Posterior cingulate gyrus (tissue), 11 donors: ENCODE measurements at places on chromosomes 12 and 14.

DNA sequence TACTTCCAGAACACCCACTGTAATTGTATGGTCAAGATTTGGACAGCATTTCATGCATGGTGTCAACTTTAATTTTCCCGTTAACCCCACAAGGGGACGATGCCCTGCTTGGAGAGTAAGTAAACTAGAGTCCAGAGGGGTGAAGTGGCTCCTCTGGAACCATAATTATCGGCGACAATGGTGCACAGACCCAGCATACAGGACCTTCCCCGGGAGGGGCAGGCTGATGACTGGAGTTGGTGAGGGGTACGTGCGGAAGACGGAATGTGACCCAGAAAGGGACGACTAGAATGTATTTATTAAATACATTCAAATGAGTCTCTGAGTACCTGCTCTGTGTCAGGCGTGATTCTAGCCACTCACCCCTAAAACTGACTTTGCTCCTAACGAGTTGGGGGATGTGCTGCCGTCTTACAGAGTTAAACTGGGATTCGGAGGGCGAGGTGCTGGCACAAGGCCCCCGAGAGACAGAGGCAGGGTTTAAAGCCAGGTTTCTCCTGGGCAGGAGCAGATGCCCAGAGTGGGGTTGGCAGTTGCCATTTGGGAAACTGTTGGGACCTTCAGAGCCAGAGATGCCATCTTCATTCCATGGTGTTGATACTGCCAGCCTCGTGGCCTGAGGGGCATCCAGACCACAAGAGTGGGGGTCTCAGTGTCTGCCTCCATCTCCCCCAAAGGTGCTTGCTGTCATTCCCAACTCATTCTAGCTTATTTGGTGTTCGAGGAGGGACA lies 10.9 kb downstream of the RTL1 start:
- DNase-seq = no peak

GRCh38 chr14:93326196-93326595 lies 6.6 kb downstream of the BTBD7 start:
- DNase-seq = no peak

GRCh38 chr14:51604073-51604472 lies 47.6 kb upstream of the FRMD6 start:
- no peak for DNase-seq

- DNase-seq = no peak
These were observed 479.3 kb downstream of the SLC16A7 start for GRCh38 chr12:60075091-60075490.

GRCh38 chr14:61925043-61925442 lies 162.8 kb downstream of the SNAPC1 start:
- no peak for DNase-seq

DNA sequence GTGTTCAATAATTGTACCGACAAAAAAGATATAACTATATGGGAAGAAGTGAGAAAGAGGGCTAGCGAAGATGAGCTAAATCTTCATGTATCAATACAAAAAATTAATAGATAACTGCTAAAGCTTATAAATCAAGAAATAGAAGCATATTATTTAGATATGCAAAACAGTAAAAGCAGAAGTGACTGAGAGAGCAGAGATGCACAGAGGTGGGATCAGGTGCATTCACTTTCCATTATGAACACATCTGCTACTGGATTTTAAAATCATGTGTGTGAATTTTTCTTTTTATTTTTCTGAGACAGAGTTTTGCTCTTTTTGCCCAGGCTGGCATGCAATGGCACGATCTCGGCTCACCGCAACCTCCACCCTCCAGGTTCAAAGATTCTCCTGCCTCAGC lies 33.4 kb downstream of the GUCY2C start:
- no peak for DNase-seq

DNA sequence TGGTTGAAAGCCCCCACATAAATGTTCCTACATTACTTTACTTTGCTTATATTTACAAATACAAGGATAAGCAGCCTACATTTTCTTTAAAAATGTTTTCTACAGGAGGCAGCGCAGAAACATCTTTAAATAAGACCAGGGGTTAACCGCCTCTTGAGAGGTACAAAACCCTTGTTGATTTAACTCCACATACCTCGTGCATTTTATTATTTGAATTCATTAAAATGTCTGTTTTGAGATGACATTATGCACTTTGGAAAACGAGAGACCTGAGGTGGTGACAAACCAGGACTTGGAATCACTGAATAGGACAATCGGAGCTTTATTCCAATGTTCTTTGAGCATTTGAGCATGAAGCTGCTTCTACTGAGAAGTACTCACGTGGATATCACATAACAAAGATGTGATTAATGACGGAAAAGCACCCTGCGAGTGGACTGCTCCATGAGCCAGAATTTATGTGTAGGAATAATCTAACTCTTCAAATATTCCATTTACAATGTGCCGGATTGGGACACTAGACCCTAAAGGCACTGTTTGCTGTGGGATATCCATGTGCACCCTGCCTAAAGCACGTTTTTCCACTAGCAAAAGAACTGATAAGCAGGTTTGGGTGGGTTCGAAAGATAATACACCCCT lies 746 bp upstream of the DUSP16 start:
- no peak for DNase-seq

- DNase-seq = peak; percentile 75
These were observed 13.6 kb upstream of the GNG2 start for GRCh38 chr14:51846631-51847488.

- DNase-seq = no peak
These were observed 33.3 kb upstream of the UBC start for GRCh38 chr12:124947561-124948398.

DNA sequence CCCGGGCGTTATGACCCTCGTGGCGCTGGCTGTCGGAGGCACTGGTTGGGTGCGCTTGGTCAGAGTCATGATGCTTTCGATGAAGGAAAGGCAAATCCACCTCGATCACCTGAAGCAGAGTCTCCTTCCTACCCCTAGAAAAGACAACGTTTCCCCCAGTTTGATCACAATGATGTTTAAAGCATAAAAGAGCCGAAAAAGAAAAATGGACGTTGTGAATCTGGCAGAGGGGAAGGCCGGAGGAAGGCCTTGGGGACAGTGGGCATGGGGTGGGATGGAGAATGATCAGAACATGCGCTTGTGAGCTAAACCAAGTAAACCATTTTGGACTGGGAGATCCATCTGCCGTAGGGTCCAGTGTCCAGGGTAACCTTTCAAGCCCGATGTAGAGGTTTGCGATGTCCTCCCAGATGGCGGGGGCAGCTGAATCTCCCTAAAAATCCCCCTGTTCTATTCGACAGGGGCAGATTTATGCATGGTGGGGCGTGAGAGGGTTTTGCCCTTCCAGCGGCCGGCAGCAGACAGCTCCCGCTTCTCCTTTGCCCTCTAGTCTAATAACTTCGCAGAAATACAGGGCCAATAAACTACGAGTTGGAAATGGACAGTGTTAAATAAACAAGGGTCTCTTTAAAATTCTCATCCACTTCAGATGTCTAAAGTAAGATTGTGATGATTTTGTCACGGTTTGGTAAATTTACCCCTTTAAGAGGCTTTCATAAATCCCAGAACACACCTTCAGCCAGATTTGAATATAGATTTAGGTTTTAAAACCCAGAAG lies 2.3 kb upstream of the OTX2 start:
- DNase-seq = no peak

- no peak for DNase-seq
These were observed 133.8 kb downstream of the SAMD4A start for GRCh38 chr14:54700717-54701116.

DNA sequence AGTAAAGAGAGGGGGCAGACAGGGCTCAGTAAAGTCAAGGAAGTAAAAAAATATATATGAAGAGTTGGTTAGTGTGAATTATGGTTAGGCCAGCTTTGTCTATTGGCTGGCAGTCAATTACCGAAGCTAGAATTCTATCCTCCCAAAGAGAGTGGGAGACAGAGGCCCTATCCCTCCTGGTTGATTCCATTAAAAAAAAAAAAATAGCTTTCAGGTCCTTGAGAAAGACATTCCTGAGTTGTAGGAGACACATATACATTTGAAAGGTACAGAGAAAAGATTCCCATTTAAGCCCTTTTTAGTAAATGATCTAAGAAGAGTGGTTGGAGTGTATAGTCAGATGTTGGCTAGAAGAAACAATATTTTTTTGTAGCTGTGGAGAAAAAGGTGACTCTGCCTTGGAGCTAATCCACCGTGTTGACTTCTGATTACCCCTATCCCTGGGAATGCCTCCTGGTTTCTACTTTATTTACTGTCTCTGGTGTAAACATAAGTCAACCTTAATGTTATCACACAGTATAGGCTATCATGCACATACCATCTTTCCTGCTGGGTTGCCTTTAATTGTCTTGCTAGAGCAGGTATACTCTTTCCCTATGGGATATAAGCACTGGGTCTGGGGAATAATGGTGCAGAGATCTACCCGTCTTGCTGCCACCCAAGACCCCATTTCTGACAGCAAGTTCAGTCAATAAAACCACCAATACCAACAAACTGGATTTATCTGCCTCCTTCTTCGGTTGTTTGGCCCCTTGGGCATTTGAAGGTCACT lies 859.9 kb upstream of the ATXN7L3B start:
- DNase-seq = no peak

GRCh38 chr14:102320671-102321455 lies 1.3 kb downstream of the ZNF839 start:
- DNase-seq = no peak

DNA sequence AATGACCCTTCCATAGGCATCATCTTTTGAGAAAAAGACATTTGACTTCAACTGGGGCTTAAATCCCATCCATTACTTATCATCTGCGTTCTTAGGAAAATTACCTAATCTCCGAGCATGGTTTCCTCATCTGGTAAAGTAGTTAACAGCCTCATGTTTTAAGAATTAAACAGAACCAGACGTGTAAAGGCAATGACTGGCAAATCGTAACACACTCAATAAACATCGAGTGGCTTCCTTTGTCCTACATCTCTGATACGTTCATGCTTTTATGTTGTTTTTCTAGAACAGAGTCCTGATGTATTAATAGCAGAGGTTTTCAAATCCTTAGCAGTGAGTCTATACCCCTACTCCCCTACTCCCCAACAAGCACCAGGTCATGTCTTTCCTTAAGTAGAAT lies 189.7 kb upstream of the RGS6 start:
- no peak for DNase-seq

DNA sequence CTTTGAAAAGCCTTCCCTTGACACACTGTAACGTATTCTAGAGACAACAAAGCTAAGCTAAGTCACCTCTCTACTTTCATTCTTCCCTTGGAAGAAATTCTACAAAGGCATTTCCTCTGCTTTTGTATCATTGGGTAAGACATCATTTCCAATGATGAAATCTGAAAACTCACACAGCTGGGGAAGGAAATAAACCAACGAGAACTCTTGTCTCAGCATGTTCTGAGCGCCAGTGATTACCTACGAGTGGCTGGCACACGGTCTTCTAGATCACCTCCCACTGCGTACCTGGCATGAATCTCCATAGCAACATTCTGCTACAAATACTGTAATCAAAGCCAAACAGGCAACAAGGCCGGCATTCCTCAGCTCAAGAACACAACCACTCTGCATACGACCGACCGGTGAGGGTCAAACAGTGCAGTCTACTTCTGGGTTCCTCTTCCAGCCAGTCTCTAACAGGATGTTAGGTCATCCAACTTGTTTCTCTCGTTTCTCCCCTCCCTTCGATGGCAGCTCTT lies 7.6 kb downstream of the VPS37B start:
- no peak for DNase-seq

- no peak for DNase-seq
These were observed 30.4 kb upstream of the PLEK2 start for GRCh38 chr14:67442139-67442906.

DNA sequence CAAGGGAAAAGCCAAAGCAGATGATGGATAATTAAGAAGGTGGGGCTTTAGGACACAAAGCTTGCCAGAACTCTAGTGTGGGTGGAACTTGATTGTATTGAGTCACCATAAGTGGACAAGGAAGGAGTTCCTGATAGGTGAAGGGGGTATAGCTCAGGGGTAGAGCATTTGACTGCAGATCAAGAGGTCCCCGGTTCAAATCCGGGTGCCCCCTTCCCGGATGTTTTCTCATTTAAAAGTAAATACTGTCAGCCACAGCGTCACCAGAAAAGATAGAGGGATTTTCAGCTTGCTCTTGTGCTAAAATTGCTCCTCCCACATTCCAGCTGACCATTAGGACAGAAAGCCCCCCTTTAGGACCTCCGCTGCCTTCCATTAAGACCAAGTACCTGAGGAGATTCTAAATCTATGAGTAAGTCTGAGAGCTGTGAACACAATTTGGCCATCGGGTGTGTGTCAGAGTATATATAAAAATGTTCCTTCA lies 36.6 kb downstream of the DCAF4 start:
- DNase-seq = no peak

GRCh38 chr14:77097006-77097699 lies 905 bp upstream of the CIPC start:
- no peak for DNase-seq

DNA sequence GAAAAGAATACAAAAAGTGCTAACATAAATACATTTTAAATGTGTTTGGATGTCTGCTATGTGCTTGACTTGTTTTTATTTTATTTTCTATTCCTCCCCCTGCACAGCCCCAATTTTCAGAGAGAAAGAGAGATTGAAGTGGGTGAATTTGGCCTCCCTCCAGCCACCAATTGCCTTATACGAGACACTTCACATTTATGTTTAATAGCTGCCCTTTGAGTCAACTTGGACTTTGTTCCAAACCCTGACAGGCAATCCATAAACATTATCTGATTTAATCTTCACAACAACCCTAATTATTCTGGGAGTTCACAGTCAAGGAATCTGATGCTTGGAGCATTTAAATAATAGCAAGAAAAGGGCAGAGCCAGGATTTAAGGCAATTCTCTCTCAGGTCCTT lies 161.7 kb downstream of the SLC15A4 start:
- DNase-seq = no peak

- DNase-seq = peak; percentile 88
These were observed 15.1 kb downstream of the PPM1H start for GRCh38 chr12:62919838-62920237.

DNA sequence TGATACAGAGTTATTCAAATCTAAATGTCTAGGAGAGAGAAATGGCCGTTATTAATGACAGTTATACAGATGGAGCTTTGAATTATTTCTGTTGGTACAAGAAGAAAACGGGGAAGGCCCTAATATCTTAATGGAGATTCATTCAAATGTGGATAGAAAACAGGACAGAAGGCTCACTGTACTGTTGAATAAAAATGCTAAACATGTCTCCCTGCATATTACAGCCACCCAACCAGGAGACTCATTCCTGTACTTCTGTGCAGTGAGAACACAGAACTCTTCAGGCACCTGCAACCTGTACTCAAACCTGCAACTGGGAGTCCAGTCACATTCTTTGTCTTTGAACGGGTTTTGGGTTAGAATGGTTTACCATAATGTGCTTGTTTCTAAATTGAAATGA lies 403.2 kb downstream of the DAD1 start:
- no peak for DNase-seq

GRCh38 chr12:1216560-1216959 lies 225.5 kb downstream of the ERC1 start:
- no peak for DNase-seq

DNA sequence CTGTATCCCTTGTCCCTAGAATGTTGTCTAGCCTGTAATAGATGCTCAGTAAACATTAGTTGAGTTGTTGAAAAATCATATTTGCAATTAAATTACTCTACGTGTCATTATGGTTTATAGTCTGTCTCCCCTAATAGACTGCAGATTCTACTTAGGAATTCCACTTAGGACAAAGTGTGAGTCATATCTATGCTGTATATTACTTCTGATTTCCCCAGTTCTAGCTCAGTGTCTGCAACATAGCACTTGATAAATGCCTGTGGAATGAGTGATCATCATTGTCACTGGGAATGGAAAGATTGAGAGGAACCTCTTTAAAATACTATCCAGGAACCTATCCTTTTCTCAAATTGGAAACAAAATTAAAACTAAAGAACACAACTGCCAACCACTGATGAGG lies 99.3 kb downstream of the TBX5 start:
- no peak for DNase-seq

- DNase-seq = peak; percentile 73
These were observed 4.4 kb upstream of the C1RL start for GRCh38 chr12:7113389-7113871.
